Activated naive CD4-positive, alpha-beta T cell treated with Interleukin-2 at 50 U/mL for 16 hours (primary cell): ENCODE measurements at places on chromosomes 5 and 9.

GRCh38 chr5:86008293-86008692, 609.4 kb upstream of the COX7C start:
- no peak for DNase-seq

- DNase-seq: no peak
Measured at GRCh38 chr9:5582835-5583195, 46.1 kb upstream of the RIC1 start.

DNA sequence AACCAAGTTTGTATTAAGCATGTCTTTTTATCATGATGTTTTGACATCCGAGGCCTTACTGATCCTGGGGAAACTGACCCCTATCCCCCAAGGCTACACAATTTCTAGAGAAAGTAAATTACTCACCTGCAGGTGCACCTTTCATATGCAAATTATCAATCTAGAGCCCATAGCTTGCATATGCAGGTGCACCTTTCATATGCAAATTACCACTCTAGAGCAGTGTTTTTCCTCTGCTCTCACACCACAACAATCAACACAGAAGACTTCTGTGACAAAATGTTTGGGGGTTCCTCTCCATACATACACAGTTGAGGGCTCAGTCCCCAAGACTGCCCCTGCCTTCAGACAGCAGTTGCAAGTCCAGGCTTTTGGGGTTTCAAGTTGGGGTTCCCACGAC, 203.7 kb upstream of the RORB start:
- no peak for DNase-seq

DNA sequence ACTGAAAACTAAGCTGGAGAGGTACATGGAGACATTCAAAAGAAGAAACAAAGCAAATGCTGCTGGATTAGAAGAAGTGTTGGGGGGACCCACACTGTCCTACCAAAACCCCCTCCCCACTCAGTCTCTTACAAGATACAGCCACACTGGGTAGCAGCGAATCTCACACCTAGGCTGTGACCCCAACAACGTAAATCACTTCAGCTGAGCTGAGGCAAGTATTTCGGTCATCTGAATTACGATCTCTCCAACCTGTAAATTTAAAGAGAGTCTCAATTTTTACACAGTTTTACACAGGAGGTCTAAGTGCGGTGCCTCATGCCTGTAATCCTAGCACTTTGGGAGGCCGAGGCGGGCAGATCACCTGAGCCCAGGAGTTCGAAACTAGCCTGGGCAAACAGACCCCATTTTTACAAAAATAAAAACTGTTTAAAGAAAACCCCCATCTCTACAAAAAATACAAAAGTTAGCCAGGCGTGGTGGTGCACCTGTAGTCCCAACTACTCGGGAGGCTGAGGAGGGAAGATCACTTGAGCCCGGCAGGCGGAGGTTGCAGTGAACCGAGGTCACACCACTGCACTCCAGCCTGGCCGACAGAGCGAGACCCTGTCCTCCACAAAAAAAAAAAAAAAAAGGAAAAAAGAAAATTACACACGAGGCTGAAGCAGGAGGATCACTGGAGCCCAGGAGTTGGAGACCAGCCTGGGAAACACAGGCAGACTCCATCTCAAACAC, 3.4 kb downstream of the CAMSAP1 start:
- no peak for DNase-seq

GRCh38 chr5:56522169-56522568, 289.0 kb upstream of the ANKRD55 start:
- no peak for DNase-seq

DNA sequence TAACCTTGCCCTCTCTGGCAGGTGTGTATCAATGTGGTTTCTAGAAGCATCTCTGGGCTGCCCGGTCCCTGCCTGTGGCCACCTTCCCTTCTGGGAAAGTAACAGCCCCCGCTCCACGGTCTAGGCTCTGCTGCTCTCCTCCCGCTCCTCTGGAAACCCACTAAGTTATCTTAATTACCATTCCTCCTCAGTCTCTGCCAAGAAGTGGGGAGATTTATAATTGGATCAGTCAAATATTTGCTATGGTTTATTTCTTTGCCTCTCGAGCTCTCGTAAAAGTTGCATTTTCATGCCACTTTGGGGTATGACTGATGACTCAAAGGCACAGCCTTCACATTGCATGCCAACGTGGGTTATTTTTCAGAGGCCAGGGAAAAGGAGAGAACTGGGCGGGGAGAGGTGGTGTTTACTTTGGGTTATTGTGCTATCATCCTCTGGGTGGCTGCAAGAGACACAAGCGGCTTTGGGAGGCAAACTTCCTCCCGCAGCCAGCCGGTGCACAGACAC, 205.3 kb upstream of the WWC1 start:
- DNase-seq: no peak

- DNase-seq: no peak
Measured at GRCh38 chr5:132498686-132499271, 8.2 kb upstream of the IRF1 start.

DNA sequence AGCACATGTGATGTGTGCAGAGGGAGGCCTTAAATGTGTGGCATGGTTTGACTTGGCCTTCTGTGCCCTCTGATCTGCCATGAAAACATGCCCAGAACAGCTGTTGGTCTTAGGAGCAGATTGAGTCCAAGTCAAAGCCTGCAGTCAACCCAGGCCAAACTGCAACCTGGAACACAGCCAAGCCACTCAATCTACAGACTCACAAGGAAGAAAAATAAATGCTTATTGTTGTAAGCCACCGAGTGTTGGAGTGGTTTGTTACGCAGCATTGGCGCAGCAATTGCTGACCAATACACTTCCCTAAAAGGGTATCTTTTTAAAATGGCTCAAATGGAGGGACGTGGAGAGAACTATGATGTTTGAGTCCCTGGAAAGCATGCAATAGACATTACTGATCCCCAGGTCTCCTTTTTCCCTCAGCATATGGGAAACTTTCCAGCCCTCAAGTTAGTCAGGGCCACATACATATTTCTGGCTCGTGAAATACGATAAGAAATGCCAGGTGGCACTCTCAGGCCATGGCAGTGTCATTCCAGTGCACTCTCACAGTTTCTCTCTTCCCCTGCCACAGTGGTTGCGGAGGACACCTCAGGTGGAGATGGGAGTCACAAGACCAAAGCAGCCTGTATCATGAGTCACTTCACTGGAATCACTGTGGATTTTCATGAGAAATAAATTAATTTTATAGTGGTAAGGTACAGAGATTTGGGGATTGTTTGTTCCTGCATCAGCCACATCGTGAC, 168.0 kb upstream of the ZNF618 start:
- no peak for DNase-seq
